ENCODE measurements at places on chromosomes 2 and 18. TPM values are rescaled to one million over a fixed set of nuclear protein-coding genes. Genes with fewer than 3 reads are reported as not detected.

The XIRP2 gene
- under 0.01 TPM for total RNA-seq

The MAL gene
- total RNA-seq: not detected

The TMEM198 gene
- 2.9 TPM for total RNA-seq

The SNRNP27 gene
- total RNA-seq: 44.9 TPM

The RBM44 gene
- 0.97 TPM for total RNA-seq

The XRCC5 gene
- 278 TPM for total RNA-seq

The GPAT2 gene
- 1.9 TPM for total RNA-seq

The DIPK1C gene
- not detected for total RNA-seq

The VIT gene
- total RNA-seq: not detected

Measured in fibroblast of villous mesenchyme (primary cell).